ENCODE measurements at places on chromosomes 3 and 15.

DNA sequence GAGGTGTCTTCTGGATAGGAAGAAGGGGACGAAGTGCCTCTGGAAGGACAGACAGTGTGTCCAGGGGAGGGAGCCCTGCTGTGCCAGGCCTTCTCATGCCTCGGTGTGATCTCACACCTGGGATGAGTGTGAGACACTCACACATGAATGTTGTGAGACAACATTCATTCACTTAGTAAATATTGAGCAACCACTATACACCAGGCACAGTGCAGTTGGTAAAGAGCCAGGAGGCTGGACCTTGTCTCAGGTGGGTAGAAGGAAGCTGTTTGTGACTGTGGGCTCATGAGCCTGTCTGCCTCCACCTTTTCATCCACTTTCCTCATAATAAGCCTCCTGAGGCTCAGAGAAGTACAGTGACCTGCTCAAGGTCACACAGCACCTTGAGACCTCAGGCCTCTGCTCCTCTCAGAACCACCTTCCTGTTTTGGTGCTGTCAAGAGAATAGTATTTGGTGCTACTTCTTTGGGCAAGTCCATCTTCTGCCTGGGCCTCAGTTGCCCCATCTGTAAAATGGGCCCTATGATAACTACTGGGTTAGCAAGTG, 20.9 kb downstream of the SLC6A6 start:
- DNase-seq, result no peak

DNA sequence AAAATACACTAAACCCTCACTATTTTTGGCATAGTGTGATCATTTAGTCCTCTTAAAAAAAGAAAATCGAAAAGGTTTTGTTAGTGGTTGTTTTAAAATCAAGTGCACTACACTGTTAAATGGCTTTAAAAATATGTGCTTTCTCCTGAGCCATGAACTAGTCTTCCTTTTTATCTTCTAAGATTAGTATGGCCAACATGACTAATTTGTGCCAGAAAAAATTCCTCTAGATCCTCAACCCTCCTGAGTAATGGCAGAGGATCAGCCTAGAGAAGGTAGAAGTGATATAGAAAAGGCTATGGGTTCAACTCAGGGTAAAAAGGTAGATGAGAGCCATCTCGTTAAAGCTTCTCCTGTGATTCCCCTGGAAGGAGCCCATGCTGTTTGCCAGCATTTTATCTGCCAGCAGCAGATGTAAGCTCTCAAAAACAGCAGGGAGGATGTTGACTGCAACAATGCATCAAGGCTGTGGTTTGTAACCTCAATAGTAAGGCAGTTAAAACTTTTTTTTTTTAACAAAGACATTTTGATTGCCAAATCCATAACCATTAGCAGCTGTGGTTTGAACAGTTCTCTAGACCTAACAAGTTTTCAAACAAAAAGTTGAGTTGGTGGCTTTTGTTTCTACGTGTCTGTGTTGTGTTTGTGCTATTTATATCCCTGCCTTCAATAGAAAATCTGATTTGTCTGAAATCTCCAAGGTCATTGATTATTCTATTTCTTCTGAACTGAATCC, 30.2 kb upstream of the ZNF609 start:
- no peak for DNase-seq

- no peak for DNase-seq
Observed at GRCh38 chr3:14810801-14811661, 7.7 kb upstream of the FGD5 start.

GRCh38 chr3:67154429-67154828, 156.3 kb downstream of the KBTBD8 start:
- DNase-seq, result no peak

GRCh38 chr3:128416578-128417211, 50.0 kb downstream of the DNAJB8 start:
- DNase-seq, result no peak

DNA sequence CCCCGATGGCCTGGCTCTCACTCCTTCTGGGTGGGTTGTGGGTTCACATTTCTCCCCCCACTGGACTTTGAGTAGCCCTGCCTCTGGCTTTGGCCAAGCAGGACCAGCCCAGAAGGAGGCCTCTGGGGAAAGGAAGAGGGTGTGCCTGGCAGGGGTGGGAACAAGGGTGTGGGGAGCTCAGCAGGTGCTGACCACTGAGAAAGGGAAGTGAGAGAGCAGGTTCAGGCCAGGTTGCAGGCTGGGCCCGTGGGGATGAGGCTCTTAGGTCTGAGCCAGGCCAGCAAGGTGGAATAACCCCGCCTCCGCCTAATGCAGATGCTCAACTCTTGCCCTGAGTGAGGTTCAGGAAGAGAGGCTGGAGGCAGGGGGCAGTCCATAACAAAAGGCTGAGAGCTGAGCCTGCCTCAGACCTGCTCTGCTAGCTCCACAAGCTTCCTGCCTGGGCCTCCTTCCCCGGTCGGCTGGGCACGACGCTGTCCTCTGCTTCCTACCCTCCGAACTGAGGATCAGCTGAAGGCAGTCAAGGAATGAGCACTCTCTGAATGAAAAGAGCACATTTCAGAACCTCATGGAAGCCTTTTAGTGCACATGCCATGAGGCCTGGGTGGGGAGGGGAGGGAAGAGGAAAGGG, 82.7 kb downstream of the TLE3 start:
- no peak for DNase-seq

DNA sequence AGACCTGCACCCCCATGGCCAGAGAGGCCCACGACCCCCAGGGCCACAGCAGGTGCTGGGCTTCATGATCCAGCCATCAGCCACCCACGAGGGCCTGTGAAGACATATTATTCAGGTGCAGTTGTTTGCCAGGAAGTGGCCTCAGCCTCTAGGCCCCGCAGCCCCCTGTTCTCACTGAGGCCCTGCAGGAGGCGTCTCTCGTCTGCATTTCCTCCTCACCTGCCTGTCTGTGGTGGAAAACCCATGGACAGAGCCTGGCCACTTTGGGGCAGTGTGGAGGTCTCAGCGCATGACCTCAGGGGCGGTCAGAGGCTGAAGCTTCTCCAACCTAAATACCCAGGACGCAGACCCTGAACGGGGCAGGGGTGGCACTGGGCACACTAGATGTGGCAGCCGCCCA, 18.6 kb downstream of the UROC1 start:
- DNase-seq, result no peak

GRCh38 chr15:67836477-67836876, 3.4 kb downstream of the RNU6-1 start:
- DNase-seq, result no peak

- DNase-seq, result no peak
Observed at GRCh38 chr3:197809356-197810020, 18.4 kb downstream of the LRCH3 start.

- no peak for DNase-seq
Observed at GRCh38 chr15:45456212-45457106, 66.1 kb downstream of the SLC30A4 start.

DNA sequence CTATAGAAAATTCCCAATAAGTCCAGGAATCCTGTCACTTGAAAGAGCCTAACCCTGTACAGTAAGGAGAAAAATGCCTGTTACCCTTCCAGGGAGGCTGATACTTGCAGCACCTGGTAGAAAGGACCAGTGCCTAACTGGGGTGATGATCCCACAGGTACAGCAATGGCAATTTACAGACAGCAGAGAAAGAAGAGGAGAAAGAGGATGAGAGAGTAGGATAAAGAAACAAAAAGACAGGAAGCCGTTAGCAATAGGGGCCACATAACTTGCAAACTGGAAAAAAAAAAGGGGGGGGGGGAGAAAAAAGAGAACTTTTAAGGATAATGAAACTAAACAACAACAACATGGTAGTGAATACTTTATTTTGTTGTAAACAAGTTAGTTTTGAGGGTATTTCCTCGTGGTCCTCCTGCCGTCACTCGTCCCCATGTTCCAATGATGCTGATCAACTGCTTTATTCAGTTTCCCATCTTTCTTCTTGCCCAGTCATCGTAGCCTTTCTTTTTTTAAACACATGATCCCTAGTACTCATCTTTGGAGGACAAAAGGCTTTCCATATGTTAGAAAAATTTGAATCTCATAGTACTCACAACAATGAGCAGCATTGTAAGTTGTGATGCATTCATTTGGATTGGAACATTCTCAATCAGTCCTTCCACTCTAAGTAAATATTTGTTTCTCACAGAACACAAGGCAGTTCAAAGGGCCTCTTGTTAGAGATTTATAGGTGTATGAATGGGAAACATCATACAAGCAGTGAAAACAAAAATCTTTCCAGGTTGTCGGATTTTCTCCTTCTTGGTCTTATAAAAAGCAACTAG, 8.6 kb downstream of the TM4SF1 start:
- no peak for DNase-seq

- no peak for DNase-seq
Observed at GRCh38 chr3:194687638-194688199, 2.0 kb downstream of the FAM43A start.
